HuH-7 (cell line): ENCODE measurements at places on chromosomes 4 and X.

GRCh38 chr4:137393044-137393443, 139.2 kb downstream of the PCDH18 start:
- no peak for DNase-seq

DNA sequence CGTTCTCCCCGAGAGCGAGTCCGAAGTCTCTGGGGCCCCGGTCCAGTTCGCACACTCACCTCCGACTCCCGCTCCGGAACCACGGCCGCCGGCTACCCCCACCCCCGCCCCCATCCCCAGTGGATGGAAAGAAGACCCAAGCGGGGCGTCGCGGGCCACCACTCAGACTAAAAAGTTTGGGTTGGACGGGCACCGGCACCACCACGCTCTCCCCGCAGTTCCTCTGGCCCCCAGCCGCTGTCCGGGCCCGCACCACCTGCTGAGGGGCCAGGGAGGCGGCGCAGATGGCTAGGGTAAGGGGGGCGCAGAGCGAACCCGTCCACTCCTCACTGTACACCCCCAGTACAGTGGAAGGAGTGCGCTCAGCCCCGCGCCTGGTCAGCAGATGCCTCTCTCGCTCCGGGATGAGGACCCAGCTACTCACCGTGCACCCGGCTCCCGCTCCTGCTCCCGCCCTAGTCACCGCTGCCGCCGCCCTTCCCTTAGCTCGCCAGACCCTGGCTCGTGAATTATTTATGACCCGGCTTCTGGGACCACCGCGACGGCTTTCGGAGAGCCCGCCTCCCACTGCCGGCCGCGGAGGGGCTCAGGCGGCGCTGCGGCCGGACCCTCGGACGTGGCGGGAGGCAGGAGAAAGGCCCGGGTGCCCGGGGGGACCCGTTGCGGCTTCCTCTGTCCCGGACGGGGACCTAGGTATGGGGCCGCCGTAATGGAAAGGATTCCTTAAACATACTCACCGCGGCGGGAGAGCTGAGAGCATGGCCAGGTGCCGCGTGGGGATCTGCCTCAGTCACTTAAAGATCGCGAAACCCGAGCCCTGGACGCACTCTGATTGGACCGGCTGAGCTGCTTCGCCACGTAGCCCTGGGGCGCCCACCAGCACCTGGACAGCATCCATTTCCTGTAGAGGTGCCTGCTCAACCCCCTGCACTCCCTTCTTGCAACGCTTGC, at the start of gene PROM1:
TSS of gene PROM1 (minus strand) at position 783 of the 951 bp plus-strand sequence. CDS start 8,117 bp downstream, outside the sequence.
- peak; percentile 77 for DNase-seq

DNA sequence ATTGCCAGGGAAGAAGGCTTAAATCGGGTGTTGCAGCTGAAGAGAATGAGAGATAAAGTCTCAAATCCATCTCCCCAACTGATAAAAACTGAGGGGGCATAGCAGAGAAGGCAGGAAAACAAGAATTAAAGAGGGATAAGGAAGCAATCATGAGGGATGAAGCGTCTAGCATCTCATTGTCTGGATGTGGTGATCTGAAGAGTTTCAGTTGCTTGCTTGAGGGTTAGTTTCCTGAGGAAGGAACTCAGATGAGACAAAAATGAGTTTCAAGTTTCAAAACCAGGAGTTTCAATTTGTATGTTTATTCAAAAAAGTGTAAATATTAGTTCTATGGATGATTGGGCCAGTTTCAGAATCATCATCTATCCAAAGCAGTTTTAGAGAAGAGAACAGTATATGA, 496.9 kb downstream of the RAB28 start:
- no peak for DNase-seq

GRCh38 chr4:41050880-41051775, 163.2 kb downstream of the APBB2 start:
- DNase-seq, result no peak

- no peak for DNase-seq
Measured at GRCh38 chr4:102825261-102826091, 1.9 kb downstream of the UBE2D3 start.

DNA sequence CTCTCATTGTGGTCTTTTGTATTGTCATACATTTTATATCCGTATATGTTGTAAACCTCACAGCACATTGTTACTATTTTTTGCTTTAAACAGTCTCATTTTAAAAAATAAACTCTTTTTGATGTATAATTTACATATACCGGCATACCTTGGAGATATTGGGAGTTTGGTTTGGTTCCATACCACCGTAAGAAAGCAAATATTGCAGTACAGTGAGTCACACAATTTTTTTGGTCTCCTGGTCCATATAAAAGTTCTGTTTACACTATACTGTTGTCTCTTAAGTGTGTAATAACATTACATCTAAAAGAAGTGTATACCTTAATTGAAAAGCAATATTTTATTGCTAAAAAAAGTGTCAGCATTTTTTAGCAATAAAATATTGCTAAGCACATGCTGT, 70.0 kb downstream of the KDM6A start:
- DNase-seq, result no peak

- no peak for DNase-seq
Measured at GRCh38 chrX:63275127-63275526, 76.0 kb downstream of the SPIN4 start.

GRCh38 chrX:9466124-9466495, 1.3 kb downstream of the TBL1X start:
- no peak for DNase-seq

GRCh38 chrX:37815366-37815765, 32.0 kb downstream of the DYNLT3 start:
- no peak for DNase-seq

GRCh38 chr4:146545102-146545501, 23.4 kb upstream of the SLC10A7 start:
- DNase-seq, result peak; percentile 10

DNA sequence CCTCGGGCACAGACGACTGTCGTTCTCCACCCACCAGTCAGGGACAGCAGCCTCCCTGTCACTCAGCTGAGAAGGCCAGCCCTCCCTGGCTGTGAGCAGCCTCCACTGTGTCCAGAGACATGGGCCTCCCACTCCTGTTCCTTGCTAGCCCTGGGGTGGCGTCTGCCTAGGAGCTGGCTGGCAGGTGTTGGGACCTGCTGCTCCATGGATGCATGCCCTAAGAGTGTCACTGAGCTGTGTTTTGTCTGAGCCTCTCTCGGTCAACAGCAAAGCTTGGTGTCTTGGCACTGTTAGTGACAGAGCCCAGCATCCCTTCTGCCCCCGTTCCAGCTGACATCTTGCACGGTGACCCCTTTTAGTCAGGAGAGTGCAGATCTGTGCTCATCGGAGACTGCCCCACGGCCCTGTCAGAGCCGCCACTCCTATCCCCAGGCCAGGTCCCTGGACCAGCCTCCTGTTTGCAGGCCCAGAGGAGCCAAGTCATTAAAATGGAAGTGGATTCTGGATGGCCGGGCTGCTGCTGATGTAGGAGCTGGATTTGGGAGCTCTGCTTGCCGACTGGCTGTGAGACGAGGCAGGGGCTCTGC, 7.9 kb upstream of the MSANTD1 start:
- DNase-seq, result no peak

DNA sequence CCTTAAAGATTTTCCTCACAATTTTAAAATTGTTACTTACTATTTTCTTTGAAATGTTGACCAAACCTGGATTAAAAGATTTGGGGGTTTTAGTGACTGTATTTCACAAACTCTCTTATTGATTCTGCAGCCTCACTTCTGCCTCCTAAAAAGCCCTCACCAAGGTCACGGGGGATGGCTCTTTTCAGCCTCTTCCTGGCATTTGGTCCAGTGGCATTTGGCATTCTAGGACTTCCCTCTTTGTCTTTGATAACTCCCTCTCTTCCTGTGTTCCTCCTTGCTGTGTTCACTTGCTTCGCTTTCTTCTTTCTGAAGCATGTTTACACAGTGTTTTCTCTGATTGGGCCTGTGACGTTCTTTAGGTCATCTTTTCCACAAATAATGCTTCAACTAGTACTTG, 21.5 kb downstream of the PKD2 start:
- no peak for DNase-seq

DNA sequence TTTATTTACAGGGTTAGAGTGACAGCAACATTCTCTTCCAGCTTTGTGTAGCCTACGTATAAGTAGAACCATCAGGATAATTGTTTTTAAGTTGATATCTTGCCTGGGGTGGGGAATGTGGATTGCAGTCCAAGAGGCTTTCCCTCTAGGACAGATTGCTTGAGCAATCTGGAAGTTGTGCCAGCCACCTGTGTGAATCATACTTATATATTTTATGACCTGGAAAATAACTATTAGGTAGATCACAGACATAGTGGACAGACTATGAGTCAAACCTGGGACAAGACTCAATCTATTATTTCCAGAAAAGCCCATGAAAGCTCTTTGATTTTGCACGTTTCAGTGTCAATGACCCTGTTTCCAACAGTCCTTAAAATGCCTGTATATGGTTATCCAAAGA, 98.9 kb downstream of the TLL1 start:
- no peak for DNase-seq

GRCh38 chr4:129804461-129804981, 708.6 kb downstream of the C4orf33 start:
- no peak for DNase-seq

GRCh38 chrX:119156241-119156640, 28.6 kb upstream of the KIAA1210 start:
- DNase-seq, result no peak

DNA sequence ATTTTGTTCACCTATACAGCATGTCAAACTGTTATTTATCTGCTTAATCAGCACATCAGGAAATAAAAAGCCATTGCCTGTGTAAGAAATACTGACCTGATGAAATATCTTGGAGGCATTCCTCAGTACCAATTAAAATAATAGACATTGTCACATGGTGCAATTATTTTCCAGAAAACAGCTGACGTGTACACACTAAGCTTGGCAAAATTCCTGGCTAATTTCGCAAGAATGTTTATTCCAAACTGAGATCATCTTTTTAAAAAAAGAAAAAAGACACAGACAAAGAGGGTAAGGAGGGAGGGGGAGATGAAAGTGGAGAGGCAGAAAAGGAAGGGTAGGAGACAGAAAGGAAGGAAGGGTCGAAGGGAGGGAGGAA, 61.9 kb upstream of the NFKB1 start:
- no peak for DNase-seq

DNA sequence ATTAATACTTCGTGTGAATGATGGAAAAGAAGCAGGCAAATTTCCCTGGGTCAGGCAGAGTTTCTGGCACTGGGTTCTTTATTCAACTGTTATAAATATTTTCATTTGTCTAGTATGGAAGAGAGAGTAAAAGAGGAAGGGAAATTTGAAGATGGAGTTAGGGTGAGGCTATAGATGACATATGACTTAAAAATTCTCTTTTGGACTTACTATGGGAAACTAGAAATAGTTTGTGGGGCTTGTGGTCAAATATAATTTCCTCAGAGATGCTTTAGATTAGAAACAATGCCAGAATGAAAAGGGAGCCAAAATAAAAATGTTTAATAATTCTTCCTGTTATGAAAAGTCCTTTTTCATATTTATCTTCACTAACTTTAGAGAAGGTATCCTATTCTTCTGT, 103.2 kb downstream of the GC start:
- no peak for DNase-seq

GRCh38 chr4:119040261-119040660, 95.4 kb upstream of the MYOZ2 start:
- DNase-seq, result no peak

GRCh38 chr4:48109413-48110263, 24.4 kb downstream of the TXK start:
- peak; percentile 46 for DNase-seq

DNA sequence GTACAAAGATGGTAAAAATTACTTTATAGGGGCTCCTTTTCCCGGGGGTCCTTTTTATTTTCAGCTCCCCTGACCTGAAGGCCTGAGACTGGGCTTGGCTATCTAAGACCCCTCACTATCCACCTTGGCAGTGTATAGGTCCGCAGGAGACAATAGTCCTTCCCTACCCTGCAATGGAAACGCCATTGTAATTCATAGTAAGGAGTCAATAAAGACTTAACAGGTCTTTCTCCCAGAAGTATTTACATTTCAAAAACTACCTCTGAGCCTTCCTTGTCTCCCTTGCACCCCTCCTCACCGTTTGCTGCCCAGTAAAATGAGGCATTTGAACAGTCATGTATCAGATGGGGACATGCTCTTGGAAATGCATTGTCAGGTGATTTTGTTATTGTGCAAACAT, 401.2 kb upstream of the CNKSR2 start:
- no peak for DNase-seq

DNA sequence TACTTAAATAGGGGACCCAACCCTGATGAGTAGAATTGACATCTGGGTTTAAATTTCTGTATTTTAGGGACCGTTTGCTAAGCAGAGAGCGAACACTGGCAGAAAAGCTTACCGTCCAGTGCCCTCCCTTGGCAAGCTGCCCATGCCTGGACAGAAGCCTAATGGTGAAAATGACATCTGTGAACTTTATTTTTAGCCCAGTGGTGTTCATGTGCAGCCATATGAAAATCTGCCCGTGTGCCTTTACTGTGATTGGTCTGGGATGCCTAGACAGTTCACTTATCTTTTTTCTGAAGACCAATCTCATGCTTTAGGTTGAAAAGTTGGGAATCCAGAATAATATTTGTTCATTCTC, 1.1 kb downstream of the STBD1 start:
- DNase-seq, result no peak

GRCh38 chr4:124903995-124904722, 191.6 kb upstream of the ANKRD50 start:
- no peak for DNase-seq

DNA sequence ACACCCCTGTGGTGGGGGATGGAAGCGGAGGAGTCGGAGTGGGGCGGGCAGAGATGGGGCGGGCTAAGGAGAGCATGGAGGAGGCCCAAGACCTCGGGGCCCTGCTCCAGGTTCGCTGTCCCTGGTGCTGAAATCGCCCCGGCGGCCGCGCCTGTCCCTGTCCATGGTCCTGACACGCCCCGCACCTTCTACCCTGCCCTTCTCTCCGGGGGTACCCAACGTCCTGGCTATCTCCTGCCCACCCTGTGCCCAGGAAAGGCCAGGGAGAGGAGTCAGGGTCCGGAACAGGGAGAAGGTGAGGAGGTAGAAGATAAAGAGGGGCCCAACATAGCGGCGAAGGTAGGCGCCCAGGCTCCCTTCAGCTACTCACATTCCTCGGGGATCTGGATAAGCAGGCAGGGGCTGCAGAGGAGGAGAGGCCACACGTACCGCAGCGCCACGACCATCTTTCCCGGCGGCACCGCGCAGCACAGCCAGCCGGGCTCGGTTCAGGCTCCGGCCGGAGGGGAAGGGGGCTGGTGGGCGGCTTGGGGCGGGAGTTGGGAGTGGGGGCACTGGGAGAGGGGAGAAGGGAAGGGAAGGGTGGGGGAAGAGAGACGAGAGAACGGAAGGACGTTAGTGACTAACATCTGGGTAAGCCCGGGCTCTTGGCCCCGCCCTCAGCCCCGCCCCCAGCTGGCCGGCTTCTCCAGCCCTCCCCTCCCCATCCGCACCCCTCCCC, 10.4 kb downstream of the L1CAM start:
- peak; percentile 80 for DNase-seq

- peak; percentile 7 for DNase-seq
Measured at GRCh38 chr4:102343964-102344519, 1.2 kb downstream of the SLC39A8 start.

- no peak for DNase-seq
Measured at GRCh38 chr4:62262676-62263075, 1062.5 kb downstream of the ADGRL3 start.

GRCh38 chr4:76198411-76199237, 15.0 kb downstream of the SCARB2 start:
- DNase-seq, result no peak

- DNase-seq, result no peak
Measured at GRCh38 chr4:70688795-70689231, 481 bp downstream of the UTP3 start.
